Fibroblast of skin of scalp (primary cell): ENCODE measurements at places on chromosomes 16 and 17.
A peak's percentile ranks its signal among the peaks of the same experiment; 100 is the strongest.

GRCh38 chr16:27447301-27447700 lies 45.3 kb downstream of the IL21R start:
- DNase-seq, result no peak

DNA sequence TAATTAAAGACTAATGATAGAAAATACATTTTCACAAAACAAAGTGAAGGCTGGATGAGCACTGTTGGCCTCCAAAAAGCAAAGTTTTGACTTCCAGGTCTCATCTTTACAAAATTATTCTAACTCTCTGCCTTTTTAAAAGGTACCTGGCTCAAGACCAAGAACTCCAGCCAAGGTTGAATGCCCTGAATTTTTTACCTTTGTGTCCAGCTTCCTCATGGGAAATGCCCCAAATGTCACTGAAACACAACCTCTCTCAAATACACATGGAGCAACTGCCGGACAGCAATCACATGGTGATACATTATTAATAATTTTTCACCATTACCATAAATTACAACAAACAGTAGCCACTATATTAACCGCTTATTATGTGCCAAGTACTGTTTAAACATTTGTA lies 32.2 kb downstream of the ADAMTS18 start:
- DNase-seq, result no peak

DNA sequence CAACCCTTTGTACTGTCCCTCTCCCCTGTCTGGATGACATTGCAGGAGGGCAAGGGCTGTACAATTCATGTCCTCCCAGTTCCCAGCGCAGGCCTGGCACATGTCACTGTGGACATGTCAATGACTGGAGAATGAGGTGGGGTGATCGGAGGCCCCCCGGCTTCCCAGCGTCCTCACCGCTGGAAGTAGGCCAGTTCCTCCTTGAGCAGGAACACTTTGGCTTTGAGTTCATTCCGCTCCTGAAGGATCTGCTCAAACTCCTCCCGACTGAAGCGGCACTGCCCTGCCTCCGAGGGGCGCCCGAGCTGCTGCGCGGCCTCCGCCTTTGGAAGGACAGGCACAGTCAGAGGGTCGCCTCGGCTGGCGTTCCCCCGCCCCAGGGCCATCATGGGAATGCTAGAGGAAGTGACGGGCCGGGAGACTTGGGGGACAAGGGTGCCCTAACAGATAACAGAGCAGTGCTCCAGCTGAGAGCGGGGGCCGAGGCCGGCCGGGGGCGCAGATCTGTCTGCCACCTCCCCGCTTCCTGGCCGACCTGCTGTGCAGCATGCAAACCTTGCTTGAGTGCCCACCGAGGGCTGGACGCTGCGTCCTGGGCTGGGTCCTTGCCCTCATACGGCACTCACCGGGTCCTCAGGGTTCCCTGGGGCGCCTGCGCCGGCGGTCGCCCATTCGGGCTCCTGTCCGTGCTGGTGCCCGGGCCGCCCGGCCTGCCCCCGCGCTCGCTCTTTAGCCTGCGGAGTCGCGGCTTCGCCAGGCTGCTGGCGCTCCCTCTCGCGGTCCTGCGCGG lies 1.3 kb downstream of the RILP start:
- DNase-seq, result peak; percentile 29

GRCh38 chr17:58091024-58091567 lies 7.9 kb downstream of the DYNLL2 start:
- DNase-seq, result no peak

DNA sequence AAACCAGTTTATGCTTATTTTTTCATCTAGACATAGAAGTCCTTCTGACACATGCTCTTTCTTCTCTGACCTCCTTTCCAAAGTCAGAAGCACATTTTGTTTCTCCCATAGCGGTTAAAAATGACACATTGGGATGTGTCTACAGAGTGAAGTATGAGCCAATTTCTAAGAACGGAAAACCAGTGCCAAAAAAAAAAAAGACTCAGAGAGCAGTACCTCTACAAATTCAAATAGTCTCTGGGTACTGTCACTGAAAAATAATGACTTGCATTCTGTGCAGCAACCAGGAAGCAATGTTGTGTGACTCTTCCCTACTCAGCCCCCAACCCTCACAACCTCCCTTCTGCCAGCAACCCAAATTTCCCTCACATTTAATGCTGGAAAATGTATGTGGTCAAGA lies 145.5 kb upstream of the PMFBP1 start:
- DNase-seq, result peak; percentile 44

DNA sequence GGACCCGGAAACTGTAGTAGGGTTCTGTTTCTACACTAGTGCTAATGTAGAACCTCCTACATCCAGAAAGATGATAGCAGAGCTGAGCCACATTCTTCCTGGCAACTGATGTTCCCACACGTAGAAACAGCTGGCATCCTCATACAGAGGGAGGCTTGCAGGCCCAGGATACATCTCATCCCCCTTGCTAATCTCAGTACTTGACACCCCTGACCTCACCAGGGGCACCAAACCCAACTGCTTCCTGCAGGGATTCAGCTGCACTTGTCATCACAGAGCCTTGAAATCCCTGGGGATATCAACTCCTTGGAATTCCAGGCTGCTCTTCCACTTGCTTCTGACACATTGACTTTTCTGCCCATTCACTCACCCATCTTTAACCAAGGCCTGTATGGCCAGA lies 75.2 kb upstream of the HSBP1 start:
- DNase-seq, result no peak
